Activated T-cell treated with anti-CD3 and anti-CD28 coated beads, Interleukin-2, amount 50 U/mL, for 48 hours (primary cell): ENCODE measurements at places on chromosomes 2 and 18.

DNA sequence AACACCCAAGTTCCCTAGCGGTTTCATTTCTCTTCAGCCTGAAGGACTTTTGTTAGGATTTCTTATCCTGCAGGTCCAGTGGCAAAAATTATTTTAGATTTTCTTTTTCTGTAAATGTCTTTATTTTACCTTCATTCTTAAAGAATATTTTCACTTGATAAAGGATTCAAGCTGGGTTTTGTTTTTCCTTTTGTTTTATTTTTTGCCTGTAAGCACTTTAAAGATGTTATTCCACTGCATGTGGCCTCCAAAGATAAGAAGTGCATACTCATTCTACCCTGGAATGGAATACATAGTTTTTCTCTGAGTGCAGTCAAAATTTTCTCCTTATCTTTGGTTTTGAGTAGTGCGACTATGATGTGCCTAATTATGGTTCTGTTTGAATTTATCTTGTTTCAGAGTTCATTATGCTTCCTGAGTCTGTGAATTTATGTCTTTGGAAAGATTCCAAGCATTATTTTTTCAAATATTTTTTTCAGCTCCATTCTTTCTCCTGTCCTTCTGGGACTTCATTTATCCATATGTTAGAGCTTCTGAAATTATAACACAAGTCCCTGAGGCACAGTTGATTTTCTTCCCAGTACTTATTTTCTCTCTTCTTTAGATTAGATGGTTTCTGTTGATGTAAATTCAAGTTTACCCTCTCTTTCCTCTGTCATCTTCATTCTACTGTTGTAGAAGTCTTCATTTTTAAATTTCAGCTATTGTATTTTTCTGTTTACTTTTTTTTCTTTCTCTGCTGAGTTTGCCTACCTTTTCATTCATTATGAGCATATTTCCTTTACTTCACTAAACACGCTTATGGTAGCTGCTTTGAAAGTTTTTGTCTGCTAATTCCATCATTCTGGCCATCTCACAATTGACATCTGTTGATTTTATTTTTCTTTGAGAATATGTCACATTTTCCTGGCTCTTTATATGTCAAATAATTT lies 69.6 kb downstream of the MAPRE2 start:
- DNase-seq, result no peak

- no peak for DNase-seq
Measured at GRCh38 chr2:103252781-103253180, 490.9 kb downstream of the TMEM182 start.

DNA sequence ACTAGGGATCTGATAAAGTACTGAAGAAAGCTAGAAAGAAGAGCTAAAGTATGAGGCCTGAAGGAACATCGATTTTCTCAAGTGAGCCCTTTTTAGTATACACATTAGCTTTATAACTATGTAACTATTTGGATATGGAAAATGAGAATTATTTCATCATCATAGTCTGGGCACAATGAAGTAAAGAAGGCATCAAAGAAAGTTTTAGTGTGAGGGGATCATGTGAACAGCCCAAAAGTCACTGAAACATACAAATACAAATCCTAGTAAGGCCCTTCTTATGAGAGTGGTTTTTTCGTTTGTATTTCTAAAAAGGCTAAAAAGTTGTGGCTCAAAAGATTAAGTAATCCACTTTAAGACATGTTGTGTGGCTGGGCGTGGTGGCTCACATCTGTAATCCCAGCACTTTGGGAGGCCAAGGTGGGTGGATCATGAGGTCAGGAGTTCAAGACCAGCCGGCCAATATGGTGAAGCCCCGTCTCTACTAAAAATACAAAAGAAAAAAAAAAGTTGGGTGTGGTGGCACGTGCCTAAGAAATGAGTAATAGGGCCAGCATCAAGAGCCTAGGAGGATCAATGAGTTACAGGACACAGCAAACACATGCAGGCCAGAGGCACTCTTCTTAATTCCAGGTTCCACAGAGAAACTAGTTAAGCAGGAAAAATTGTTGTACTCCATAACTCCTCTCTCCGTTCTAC lies 61.9 kb downstream of the PUM2 start:
- DNase-seq, result no peak

DNA sequence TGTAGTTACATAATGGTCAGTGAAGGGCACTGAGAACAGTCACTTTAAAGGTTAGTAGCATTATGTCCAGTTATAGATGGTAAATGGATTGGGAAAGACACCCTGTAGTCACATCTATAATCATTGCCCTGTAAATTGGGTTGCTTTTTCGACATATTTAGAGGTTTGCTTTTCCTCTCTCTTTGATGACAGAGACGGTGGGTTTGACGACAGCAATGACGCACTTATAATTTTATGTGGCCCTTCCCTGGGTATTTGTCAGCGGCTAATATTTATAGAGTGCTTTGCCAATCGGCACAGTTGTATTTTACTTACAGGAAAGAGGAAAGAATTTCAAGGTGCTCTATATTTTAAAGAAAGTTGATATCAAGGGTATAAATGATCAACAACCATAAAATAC lies 2.8 kb downstream of the CPS1 start:
- no peak for DNase-seq

DNA sequence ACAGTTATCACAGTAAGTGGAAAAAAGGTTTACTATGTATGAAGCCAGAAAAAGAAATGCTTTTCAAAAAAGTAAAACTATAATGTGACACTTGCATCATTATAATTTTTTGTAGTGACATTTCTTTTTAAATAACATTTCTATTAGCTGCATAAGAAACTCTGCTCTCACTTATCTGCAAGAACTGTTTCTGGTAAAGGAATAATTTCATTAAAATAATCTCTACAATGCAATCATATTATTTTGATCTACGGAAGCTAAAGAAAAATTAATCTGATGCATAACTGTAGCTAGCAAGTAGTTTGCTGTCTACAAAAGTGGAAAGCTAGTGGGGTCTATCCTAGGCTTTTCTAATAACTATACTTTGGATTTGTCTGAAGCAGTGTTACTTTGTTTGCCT lies 50.1 kb downstream of the PGAP1 start:
- no peak for DNase-seq

DNA sequence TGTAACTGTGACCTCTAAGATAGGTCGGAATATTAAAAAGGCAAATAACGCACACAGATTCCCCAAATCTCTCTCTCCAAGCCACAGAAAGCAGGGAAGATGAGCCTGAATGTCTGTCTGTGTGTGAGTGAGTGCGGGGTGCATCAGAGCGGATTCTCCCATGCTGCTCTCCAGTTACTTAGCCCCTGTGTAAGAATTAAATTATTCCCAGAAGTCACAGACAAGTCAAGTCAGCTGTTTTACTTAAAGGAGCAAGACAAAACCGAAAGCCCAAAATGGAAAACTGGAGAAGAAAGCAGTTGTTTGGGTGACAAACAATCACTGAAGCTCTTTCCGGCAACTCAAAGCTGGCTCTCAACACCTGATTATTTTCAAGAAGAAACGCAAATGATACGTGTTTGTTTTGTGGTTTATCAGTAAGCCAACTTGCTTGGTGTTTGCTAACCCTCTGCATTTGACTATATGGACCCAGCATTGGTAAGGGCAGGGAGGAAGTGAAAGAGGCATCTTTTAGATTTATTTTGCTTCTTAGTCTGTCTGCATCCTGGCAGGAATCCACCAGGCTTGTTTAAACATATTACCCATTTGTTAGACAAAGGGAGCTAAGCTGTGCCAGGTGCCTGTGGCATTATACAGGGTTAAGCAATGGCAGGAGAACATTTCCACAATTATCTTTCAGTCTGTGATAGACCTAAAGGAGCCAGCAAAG lies 121.5 kb upstream of the CREB1 start:
- DNase-seq, result no peak

DNA sequence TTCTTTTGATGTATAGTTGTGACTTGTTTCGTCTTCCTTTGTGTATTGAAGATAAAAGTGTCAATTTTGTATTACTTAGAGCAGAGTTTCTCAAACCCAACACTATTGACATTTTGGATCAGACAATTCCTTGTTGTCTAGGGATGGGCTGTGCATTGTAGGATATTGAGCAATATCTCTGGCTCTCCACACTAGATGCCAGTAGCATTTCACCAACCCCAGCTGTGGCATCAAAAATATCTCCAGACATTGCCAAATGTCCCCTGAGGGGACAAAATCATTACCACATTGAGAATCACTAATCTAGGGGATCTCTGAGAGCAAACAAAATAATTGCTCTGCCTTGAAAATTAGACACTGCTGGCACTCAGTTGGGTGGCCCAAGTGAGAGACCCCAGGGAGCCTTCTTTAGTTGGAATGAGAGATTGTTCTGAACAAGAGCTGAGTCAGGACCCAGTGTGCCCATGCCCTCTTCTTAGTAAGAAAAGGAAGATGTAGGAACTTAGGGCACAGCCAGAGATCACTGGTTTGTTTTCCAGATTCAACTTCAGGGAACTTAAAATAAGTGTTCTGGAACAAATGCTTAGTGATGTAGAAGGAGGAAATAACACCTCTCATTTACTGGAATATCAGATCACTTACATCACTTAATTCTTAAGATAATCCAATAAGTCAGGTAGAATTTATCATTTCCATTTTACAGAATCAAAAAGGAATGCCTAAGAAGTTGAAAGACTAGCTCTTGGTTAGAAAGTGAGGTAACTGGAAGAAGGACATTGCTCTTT lies 466.6 kb upstream of the TNP1 start:
- no peak for DNase-seq

GRCh38 chr2:102069311-102069974 lies 73.1 kb upstream of the IL1R1 start:
- no peak for DNase-seq

DNA sequence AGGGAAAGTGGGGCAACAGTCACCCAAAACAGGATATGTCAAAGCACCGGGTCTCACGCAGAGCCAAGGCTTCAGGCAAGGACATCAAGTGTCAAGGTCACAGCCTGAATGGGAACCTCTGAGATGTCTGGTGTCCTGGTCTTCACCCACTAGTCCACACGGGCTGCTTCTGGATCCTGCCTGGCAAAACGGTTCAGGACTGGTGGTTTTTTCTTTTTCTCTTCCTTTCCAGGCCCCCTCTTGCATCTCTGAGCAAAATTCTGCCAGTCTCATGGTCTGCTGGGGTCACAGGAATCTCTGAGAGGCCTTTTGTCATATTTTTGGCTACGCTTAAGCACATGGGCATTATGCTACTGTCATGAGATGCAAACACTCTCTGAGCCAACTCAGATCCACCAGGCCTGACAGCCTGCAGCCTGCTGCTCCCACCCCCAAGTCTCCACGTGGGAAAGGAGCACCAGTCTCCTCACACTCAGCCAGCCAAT lies 518.2 kb upstream of the ZEB2 start:
- no peak for DNase-seq

DNA sequence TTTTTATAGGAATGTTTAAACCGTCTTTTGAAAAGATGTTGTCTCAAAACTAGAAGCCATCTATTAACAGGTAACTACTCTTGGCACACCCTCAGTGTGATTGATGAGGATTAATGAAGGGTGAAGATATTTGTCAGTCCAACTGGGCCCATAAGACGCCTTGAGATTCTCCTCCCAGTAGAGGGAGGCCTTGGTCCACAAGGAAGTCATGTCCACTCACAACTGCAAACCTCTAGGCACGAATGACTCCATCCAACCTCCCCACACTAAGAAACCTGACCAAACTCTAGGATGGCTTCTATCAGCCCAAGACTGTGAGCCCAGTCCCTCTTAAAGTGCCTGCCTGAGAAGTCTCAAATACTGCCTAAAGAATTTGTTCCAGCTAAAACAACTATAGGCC lies 19.2 kb upstream of the GRP start:
- no peak for DNase-seq
